ENCODE measurements at places on chromosomes 13 and 19.

DNA sequence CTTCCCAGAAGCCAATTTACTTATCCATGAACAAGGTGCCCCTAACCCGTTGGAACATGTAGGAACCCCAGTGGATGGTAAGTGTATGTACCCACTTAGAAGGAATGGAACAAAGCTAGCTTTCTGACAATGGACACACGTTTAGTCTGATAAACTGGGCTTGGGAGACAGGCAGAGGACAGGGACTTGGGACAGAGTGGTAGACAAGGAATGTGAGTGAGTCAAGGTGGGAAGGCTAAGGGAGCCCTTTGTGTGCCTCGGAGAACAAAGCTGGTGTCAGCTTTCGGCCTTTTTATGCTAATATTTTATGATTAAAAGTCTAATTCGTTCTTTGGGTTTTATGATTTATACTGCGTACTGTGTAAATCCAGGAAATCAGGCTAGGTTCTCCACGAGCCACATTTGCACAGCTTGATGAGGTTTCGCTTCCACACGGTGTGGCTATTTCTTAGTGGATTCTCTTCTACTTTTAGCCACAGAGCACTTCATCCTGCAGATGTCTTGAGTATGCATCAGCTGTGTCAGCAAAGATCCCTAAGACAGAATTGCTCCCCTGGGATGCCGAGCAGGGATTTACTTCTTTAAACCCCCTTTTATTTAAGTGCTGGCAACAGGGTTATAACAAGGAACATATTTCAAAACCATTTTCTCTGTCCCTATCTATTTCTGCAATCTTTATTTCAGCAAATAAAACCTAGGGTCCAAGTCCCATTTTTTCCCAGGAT is 258.5 kb downstream of the DLEU7 start:
- no peak for DNase-seq

DNA sequence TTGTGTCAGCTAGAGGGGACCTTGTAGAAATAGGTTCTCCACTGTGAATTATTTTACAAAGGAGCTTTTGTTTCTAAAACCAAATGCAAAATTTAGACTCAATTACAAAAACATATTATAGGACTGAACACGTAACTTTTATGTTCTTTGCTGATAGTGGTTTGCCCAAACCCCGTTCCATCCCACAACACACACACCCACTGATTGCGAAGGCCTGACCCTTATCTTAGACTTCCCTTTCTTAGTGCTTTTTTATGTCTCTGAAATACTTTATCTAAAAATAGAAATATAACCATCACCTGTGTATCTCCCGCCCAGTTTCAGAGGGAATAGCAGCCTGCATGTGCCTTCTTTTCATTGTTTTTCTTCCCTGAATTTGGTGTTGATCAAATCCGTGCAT is 13.0 kb downstream of the CCNA1 start:
- no peak for DNase-seq

- DNase-seq: no peak
These were observed 60.0 kb downstream of the VWA8 start for GRCh38 chr13:41900918-41901317.

GRCh38 chr13:110221406-110222117 is 85.4 kb downstream of the COL4A1 start:
- no peak for DNase-seq
